Activated CD4-positive, alpha-beta T cell treated with anti-CD3 and anti-CD28 coated beads, Interleukin-2, amount 10 ng/mL, durations not matched to agents 24 days and 14 days (primary cell): ENCODE measurements at places on chromosomes 4 and X. TPM values are rescaled to one million over a fixed set of nuclear protein-coding genes. Genes with fewer than 3 reads are reported as not detected.

GRCh38 chr4:48103483-48104139, 30.4 kb downstream of the TXK start:
- peak; percentile 51 for DNase-seq

DNA sequence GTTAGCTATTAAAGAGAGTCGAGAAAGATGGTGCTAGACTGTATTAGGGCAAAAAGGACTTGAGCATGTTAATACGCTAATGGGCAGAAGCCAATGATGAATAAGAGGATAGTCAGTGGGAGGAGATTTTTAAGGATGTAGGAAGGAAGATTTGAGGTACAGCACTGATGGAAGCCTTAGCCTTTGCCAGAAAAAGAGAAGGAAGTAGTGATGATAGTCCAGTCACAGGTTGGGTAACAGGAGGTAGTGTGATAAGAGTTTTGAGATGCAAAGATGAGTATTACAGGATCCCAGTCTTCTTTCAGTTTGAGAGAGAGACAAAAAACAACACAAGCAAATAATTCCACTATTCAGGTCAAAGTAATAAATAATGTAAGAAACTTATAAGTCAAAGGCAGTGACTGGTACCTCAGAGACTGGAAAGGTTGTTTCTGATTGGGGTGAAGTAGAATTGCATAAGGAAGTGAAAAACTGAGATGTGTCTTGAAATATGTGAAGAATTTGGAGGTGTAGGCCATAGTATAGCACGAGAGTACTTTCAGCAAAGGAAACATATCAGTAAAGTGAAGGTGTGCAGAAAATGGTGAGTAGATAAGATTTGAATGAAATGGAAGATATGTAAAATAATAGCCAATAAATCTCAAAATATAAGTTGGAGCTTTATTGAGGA, 22.1 kb upstream of the NDNF start:
- no peak for DNase-seq

DNA sequence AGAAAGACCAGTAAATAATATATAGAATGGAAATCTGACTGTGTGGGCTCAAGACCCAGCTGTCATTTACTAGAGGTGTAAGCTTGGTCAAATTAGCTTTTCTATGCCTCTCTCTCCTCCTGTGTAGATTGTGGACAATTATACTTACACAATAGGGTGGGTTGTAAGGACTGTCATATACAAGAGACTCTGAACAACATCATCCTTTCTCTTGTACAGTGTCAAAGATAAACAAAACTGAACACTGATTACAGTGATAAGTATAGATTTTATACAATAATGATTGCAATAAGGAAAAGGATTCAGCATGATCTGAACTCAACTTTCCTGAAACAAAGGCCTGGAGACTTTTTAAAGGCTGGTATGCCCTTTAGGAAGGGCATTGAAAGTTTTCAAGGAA, 429.2 kb upstream of the HS3ST1 start:
- DNase-seq: no peak

DNA sequence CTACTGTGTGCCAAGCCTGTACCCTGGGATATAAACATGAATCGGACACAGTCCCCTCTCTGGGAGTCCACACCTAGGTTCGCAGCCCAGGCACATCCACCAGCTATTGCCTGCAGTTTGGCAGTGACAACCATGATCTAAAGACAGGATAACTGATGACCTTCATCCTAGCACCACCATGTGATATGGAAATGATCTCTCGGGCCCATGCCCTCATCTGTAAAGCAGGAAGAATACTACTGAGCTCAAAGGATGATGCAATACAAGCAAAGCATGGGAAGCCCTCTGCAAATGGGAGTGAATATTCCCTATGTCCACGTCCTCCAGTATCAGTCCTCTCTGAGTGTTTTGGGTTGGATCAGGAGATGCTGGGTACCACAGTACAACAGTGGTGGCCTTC, 80.9 kb upstream of the MSX1 start:
- DNase-seq: no peak

- DNase-seq: no peak
These were observed 36.3 kb downstream of the OPHN1 start for GRCh38 chrX:68396953-68397352.

DNA sequence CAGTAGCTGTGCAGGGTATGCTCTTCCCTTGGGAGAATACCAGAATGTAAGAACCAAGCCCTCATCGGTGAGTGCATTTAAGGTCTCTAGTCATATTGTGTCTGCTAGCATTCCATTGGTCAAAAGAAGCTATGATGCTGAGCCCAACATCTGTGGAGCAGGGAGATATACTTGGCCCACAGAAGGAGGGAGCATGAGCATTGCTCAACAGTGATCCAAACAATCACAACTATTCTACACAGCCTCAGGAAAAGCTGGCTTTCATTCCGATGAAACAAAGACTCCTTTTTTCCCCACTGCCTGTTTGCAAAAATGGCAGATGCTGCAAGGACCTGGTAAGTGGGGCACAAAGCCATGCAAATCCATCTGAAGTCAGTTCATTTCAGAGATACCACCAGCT, 80.6 kb upstream of the DHX15 start:
- DNase-seq: no peak

DNA sequence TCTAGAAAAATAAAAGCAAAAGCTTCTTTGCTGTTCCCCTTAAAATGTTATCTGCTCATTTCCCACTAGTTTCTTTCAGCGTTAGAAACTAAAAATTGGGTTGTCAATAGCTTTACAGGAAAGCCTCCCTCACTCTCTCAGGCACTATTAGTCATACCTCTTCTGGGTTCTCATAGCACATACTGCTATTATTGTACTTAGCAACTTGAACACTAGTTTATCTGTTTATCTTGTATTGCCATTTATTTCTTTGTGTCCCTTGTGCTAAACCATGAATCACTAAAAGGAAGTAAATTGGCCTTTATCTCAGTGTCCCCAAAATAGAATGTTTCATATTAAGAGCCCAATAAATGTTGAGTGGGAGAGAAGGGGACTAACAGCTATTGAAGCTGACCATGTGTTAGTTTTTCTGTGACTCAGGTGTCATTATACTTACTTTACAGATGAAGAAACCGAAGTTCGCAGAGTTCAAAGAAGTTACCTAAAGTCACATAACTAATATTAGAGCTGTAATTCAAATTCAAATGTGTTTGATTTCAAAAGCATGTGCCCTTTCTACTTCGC, 124.8 kb upstream of the CITED1 start:
- DNase-seq: no peak

DNA sequence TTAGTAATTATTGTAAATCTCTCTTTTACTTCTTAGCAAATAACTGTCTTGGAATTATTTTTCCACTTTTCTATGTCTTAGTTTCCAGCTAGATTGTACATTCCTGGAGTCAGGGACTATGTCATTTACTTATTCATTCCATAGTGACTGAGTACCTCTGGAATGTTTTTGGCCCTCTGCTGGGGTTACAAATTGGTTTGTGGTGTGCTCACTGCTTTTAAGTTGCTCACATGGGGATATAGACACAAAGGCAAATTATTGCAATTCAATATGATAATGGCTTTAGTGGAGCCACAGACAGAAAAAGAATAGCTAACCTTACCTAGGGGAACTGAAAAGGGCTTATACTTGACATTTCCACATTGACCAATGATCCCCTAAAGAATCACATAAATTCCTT, 63.7 kb upstream of the PDGFRA start:
- DNase-seq: no peak

- DNase-seq: no peak
These were observed 33.1 kb downstream of the OSTC start for GRCh38 chr4:108683479-108683878.

DNA sequence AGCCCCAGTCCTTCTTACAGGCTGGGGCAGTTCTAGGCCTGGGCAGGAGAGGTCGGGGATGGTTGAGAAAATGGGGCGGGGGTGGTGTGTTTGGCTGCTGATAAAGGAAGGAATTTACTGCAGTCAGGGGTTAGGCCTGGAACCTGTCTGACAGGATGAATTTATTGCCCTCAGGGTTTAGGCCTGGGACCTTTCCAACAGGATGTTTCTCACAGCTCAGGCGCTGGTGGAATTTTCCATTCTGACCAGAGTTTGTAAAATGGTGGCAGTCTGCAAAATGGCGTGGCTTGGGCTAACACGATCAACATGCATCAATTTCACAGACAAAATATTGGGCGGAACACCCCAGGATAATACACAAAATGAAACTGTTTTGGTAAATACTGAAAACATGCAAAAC, 83.5 kb upstream of the SPIN4 start:
- DNase-seq: no peak

GRCh38 chrX:53116101-53116500, 22.2 kb downstream of the KANTR start:
- DNase-seq: no peak

DNA sequence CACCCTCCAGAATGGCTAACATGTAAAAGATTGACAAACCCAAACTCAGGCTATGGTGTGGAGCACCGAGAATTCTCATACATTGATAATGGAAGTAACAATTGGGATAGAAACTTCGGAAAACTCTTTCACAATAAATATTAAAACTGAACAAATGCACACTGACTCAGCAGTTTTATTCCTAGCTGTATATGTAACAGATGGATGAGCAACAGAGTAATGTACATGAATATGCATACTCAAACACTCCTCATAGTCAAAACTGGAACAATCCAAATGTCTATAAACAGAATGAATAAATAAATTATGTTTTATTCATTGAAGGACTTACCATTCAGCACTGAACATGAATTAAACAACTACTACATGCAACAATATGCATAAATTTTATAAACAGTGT, 37.1 kb upstream of the PDE5A start:
- no peak for DNase-seq

DNA sequence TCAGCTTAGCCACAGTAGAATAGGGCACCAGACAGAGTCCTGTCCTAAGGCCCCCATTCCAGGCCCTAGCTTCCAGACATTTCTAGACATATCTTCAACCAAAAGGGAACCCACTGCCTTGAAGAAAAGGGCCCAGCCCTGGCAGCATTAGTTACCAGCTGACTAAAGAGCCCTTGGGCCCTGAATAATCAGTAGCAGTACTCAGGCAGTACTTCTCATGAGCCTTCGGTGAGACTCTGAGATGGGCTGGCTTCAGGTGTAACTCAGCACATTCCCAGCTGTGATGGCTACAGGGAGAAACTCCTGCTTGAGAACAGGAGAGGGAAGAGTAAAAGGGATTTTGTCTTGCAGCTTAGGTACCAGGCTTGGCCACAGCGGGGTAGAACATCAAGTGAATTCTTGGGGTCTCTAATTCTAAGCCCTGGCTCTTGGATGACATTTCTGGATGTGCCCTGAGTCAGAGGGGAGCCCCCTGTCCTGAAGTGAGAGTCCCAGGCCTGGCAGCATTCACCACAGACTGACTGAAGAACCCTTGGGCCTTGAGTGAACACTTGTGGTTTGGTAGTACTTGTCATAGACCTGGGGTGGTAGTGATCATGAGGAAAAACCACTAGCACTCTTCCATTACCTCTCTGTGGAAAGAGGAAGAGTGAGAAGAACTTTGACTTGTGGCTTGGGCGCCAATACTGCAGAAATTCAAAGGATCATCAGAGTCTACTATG, 170.1 kb downstream of the ATP10D start:
- DNase-seq: no peak

GRCh38 chr4:53576676-53577372, 14.5 kb downstream of the LNX1 start:
- DNase-seq: no peak

- no peak for DNase-seq
These were observed 309.4 kb upstream of the NOCT start for GRCh38 chr4:138706201-138706600.

GRCh38 chr4:140315970-140316369, 57.5 kb upstream of the SCOC start:
- DNase-seq: no peak

DNA sequence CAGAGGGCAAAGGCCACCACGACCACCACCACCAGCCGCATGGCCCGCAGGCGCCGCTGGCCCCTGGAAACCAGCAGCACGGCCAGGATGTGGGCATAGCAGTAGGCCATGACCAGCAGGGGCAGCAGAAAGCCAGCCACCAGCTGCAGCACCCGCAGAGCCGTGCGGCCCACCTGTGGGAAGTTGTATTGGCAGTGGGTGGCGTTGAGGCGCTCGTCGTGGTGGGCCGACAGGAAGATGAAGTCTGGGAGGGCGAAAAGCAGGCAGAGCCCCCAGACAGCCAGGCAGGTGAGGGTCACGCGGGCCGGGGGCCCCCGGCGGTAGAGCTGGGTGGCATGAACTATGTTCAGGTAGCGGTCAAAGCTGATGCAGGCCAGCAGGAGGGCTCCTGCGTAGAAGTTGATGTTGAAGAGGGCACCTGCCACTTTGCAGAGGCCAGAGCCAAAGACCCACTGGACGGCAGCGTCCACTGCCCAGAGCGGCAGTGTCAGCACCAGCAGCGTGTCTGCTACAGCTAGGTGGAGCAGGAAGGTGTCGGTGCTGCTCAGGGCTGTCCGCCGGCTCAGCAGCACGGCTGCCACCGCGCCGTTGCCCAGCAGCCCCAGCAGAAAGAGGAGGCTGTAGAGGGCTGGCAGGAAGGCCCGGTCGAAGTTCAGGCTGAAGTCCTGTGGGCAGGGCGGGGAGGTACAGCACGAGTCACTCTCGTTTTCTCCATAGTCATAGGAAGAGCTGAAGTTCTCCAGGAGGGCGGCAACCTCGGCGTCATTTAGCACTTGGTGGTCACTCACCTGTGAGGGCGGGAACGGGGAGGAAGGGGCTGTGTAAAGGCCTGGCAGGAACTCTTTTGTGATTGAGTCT, 1.4 kb downstream of the CXCR3 start:
- no peak for DNase-seq

DNA sequence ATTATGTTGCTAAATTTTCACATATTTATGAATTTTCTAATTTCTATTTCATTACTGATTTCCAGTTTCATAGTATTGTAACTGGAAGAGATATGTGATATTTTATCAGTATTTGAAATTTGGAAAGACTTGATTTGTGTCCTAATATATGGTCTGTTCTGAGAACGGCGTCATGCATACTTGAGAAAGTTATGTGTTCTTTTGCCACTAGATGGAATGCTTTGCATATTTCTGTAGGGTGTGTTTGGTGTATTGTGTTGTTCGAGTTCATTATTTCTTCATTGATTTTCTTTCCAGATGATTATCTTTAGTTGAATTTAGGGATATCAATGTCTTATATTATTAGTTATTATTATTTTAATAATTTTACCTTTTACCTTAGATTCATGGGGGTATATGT, 110.6 kb upstream of the ITM2A start:
- no peak for DNase-seq

- no peak for DNase-seq
These were observed 16.3 kb upstream of the PDK3 start for GRCh38 chrX:24448762-24449250.

DNA sequence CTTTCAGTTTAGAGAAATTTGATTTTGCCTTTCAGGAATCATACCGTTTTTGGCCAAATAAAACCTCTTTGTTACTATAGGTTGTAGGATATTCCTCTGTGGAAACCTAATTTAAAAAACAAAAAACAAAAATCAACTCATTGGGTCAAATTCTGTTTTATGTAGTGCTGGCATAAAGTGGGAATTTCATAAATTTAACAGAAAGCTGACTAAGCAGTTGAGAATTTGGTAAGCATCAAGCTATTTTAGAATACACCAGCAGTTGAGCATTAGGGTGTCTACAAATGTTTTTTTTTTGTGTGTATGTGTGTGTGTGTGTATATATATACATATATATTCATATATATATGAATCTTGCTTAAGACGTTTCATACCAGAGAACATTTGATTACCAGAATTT, 47.4 kb downstream of the C4orf33 start:
- no peak for DNase-seq

GRCh38 chr4:126097155-126097799, 782.5 kb downstream of the FAT4 start:
- DNase-seq: no peak

Gene GALNTL6
- not detected in 2 replicates for total RNA-seq

Gene ALB
- total RNA-seq: not detected in 2 replicates

Gene BDH2
- total RNA-seq: 11.0 and 13.2 TPM in 2 replicates

Gene CT55
- total RNA-seq: not detected in 2 replicates
